ENCODE measurements at places on chromosomes 2 and 18.

GRCh38 chr2:43791035-43791765, 17.4 kb downstream of the DYNC2LI1 start:
- DNase-seq, result no peak

- no peak for DNase-seq
These were observed 138.8 kb upstream of the CTAGE1 start for GRCh38 chr18:22556222-22557167.

GRCh38 chr18:68478246-68478645, 236.7 kb downstream of the TMX3 start:
- no peak for DNase-seq

DNA sequence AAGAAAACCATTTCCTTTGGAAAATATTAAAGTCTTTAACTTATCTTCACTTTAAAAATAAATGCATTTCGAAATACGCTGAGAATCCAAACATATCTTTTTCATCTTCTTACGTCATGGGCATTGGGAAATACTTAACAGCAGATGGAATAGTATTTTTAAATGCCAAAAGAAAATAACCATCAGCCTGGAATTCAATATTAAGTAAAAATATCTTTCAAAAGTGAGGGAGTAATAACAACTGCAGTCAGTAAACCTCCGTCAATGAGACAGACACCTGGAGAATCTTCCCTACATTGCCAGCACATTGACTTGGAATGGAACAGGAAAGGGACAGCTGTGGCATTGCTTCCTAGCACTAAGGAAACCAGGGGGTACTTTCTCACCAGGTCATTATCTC, 290.4 kb upstream of the TNP1 start:
- DNase-seq, result no peak

DNA sequence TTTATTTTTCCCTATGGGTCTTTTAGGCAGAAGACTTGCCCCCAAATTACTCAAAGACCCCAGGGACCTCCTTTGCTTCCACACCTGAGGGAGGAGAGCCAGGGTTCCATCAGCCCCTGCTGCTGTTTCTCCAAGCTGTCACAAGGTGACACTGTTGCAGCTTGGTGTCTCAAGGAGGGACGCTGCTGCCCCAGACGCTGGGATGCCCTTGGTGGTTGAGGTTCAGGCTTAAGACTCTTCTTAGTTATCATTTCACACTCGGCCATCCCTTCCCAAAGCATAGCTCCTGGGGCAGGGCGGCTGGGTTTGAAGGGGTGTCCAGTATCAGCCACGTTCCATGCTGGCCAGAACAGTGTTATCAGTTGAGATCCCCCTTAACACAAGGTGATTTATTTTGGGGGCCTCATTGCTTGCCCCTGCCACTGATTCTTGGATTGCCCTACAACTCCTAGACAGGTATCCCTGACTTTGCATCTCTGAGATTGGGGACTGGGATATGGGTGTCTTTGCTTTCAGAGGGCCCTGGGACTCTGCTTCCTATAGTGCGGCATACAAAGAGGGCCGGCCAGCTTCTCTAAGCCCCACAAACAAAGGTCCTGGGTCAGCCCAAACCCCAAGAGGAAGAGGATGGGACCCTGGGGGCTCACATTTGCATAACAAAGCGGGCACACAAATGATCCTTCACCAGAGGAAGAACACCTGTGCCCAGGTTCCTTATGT, 22.7 kb downstream of the GPR55 start:
- DNase-seq, result peak; percentile 39

DNA sequence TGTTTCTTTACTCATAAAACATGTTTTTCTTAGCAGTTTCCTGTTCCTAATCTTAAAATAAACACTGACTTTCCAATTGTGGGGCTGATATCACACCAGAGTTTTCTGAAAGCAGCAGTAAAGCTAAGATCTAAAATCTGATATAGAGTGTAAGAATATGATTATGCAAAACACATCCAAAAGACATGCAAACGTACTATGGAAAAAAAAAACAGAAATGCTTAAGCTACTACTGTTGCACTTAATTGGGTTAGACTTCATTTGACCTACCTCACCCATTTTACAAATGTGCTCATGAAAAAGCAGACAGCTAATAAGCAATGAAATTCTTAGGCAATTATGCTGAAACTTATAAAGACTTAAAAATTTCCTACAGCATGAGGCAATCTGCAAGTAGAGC, 10.5 kb downstream of the CYTIP start:
- no peak for DNase-seq

- no peak for DNase-seq
These were observed 355.5 kb downstream of the RAD51AP2 start for GRCh38 chr2:17162713-17163112.

DNA sequence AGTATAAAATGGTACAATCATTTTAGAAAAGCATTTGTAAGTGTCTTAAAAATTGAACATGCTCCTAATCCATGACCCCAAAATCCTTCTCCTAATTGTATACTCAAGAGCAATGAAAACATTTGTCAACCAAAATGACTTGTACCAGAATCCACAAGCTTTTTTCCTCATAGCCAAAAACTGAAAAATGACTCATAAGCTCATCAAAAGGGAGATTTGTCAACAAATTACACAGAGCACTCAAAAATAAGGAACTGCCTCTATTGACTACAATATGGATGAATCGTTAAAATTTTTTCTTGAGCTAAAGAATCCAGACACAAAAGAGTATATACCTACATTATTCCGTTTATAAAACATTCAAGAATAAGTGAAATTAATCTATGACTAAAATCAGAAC, 544.8 kb downstream of the ARHGAP15 start:
- no peak for DNase-seq

GRCh38 chr2:121634354-121635307, 14.6 kb downstream of the CLASP1 start:
- no peak for DNase-seq

GRCh38 chr18:3213300-3214059, 6.3 kb downstream of the MYOM1 start:
- no peak for DNase-seq

DNA sequence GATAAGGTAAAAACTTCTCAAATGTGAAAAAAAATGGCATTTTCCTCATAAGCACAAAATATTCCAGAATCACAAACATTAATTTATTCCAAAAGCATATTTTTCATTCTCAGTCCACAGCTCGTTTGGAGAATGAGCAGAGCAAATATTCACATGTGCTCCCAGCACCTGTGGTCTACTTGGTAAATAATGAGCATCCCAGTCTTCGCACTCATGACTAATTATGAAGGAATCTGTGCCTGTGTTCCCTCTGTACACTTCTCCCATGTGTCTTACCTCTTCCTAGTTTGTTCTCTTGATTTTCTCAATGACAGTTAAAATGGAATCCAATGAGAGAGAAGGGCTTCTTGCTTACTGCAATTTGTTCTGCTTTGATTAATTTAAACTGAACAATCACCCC, 671.0 kb upstream of the SOX11 start:
- no peak for DNase-seq

- no peak for DNase-seq
These were observed 3.8 kb downstream of the KCNJ13 start for GRCh38 chr2:232772531-232772930.

- DNase-seq, result no peak
These were observed 128.8 kb downstream of the MREG start for GRCh38 chr2:215884451-215885087.

DNA sequence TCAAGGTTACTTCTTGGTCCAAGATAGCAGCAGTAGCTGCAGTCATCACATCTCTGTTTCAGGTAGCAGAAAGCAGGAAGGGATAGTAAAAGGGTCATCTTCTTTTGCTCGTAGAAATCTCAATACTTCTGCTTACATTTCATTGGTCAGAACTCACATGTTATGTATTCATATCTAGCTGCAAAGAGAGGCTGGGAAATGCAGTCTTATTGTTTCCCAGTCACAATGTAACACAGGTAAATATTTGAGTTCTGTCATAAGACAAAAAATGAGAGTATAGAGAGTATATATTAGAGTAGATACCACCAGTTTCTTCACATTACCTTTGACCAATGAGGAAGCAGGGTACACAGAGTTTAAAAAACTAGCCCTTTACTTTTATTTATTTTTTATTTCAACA, 132.4 kb upstream of the ITGA6 start:
- no peak for DNase-seq

DNA sequence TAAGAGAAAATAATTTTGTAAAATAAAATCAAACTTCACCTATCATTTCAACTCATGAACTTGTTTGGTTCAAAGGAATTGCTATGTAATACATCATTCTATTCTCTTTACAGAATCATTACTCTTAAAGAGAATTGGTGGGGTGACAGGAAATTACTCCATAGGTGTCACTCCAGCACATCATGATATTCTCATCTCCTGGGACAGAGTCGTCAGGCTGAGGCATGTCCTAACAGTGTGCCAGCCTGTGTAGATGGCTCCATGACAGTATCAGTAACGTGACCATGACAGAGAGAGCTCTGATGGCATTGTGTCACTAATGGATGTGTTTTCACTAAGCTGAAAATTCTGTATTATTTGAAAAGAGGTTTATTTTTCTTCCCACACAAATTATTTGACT, 13.9 kb downstream of the SPATS2L start:
- no peak for DNase-seq

DNA sequence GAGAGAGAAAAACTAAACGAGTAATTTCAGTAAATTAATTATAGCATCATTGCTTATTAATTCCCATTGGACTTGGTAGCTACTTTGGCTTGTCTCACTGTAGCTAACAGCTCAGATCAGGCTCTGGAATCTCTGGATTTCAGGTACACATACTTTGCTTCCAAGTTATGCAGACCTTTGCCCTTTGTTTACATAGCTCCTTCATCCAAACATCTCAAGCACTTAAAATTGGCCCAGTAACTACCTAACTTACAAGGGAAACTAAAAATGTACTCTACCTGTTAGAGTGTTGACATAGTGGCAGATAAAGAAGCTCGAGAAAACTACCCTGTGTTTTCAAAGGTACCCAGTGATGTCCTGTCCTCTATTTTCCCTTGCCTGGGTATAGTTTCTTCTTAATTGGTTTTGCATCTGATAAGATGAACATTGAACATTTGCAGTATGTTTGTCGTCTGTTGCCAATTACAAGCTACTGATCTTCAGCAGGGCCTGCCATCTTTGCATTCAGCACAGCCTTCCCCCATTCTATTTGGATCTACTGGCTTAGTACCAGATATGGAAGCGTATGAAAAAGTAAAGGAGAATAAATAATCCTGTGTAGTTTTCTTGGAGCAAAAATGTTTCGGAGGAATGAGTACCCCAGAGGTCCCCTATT, 601.5 kb upstream of the FANCL start:
- DNase-seq, result no peak

GRCh38 chr2:241777686-241778627, 1.3 kb downstream of the GAL3ST2 start:
- DNase-seq, result no peak

DNA sequence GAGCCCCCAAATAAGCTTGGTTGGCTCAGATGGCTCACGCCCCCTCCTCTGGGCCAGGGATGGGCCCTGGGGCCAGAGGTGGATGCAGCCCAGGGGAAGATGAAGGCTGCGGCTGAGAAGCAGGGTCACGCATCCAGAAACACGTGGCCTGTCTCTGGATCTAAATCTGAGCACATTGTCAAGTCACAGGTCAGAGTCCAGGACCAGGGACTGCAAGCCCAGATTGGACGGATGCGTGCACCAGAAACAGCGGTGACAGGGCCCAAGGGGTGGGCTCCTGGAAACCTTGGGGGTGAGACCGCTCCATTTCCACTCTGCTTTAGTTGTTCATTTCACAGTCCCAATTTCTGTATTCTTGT, 226.2 kb downstream of the ACKR3 start:
- no peak for DNase-seq

DNA sequence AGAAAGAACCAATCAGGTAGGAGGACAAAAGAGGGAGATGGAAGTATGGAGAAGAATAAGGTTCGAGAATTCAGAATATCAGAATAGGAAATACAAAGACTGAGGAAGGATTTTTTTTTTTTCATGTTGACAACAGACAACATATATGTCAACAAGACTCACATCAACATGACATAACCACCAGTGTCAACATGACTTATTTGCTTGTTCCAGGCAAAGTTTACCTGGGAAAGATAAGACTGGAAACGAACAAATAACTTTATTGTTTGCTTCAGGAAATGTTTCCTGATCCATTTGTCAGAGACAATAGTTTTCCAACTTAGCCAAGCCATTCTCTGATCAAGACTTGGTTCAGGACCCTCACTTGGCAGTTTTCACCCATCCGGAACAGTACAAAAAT, 321.9 kb upstream of the NETO1 start:
- no peak for DNase-seq

DNA sequence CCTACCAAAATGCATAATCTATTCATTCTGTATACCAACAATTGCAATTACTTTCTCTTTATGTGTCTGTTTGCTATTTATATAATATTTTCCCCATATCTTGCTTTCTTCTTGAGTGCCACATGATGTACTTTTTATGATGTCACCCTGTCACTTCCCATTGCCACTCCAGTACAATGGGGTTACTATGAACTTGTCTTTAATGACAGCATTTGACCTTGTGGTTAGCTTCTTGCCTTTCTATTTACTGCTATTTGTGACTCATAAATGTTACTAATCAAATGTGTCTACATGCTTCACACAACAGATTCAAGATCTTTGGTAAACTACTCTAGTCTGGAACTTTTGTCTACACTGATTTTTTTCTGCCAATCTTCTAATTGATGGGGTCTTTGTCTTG, 486.3 kb downstream of the NR4A2 start:
- no peak for DNase-seq

DNA sequence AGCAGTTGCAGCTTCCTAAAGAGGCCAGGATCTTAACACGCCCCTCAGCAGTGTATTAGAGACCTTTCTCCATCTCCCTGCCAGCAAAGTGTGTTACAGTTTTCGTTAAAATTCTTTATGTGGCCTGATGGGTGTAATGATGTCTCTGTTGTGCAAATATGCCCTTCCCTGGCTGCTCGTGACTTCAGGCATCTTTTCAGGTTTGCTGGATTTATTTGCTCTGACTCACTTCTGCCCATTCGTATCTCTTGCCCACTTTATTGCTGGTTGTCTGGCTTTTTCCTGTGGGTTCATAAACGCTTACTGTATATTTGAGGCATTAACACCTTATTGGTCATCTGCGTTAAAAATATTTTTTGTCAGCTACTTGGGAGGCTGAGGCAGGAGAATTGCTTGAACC, 134.5 kb downstream of the ASB1 start:
- no peak for DNase-seq

DNA sequence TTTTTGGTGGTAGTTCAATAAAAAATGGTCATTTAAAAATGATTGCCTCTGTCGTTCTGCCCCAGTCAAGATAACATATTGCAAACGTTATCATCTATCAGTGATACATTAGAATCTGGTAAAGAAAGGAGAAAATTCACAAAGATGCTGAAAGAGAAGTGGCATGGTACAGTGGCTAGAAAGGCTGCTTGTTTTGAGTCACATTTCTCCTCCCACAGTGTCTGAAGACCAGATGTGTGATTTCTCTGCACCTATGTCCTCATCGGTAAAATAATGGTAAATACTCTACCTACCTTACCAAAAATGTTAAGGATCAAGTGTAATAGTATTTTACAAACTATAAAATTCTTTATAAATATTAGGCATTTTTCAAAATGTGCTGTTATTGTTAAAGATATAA, 76.1 kb upstream of the NOSTRIN start:
- DNase-seq, result no peak

- no peak for DNase-seq
These were observed 90.2 kb downstream of the FAM161A start for GRCh38 chr2:61763605-61764034.

- DNase-seq, result no peak
These were observed 346.3 kb downstream of the CELF4 start for GRCh38 chr18:37219257-37219656.

Measured in CD4-positive, alpha-beta T cell treated with Interleukin-15 for 1 hour (primary cell).